ENCODE measurements at places on chromosomes 11 and 22. TPM values are rescaled to one million over a fixed set of nuclear protein-coding genes. Genes with fewer than 3 reads are reported as not detected.

DEUP1 gene
- total RNA-seq: not detected

RTN4R gene
- 10.9 TPM for total RNA-seq

FGF19 gene
- total RNA-seq: not detected

MS4A3 gene
- total RNA-seq: not detected

GAL gene
- not detected for total RNA-seq

OR5P2 gene
- total RNA-seq: not detected

APOL5 gene
- total RNA-seq: not detected

CHEK2 gene
- total RNA-seq: 27.3 TPM

ESAM gene
- 0.10 TPM for total RNA-seq

- DNase-seq: no peak
These were observed 221.9 kb downstream of the FAM76B start for GRCh38 chr11:95567685-95568084.

DNA sequence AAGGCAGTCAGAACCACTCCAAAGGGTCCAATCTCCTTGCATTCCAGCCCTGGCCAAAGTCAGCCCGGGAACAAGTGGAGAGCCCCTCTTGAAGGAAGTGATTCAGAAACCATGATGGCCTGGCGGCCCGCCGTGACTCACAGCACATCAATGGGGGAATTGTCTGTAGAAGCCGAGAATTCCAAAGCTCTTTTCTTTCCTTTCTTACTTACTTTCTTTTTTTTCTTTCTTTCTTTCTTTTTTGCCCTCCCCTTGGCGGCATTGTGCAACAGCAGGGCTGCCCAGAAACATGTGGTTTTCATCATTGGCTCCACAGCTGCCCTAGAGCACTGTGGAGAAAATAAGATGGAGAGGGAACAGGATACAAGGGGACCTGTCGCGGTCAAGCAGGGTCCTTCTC is 140.2 kb upstream of the TIMP3 start:
- DNase-seq: peak; percentile 69

- no peak for DNase-seq
These were observed 2.7 kb downstream of the RBM14 start for GRCh38 chr11:66619080-66619554.

DNA sequence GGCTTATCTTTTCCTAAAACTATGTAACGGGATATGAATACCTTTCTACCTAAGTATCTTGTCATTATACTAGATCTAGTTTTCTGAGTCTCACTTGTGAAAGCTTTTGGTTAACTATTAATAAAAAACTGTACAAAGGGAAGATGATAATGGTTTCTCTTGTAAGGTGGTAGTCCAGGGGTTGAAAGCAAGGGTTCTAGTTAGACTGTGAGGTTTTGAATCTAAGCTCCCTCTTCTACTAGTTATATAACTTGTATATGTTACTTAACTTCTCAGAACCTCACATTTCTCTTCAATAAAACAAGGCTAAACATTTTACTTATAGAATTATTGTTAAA is 54.3 kb downstream of the ARHGEF12 start:
- DNase-seq: no peak

GRCh38 chr11:5369789-5370188 is 13.8 kb upstream of the OR51M1 start:
- peak; percentile 16 for DNase-seq

- DNase-seq: no peak
These were observed 131.3 kb downstream of the KCNC1 start for GRCh38 chr11:17865765-17866428.

DNA sequence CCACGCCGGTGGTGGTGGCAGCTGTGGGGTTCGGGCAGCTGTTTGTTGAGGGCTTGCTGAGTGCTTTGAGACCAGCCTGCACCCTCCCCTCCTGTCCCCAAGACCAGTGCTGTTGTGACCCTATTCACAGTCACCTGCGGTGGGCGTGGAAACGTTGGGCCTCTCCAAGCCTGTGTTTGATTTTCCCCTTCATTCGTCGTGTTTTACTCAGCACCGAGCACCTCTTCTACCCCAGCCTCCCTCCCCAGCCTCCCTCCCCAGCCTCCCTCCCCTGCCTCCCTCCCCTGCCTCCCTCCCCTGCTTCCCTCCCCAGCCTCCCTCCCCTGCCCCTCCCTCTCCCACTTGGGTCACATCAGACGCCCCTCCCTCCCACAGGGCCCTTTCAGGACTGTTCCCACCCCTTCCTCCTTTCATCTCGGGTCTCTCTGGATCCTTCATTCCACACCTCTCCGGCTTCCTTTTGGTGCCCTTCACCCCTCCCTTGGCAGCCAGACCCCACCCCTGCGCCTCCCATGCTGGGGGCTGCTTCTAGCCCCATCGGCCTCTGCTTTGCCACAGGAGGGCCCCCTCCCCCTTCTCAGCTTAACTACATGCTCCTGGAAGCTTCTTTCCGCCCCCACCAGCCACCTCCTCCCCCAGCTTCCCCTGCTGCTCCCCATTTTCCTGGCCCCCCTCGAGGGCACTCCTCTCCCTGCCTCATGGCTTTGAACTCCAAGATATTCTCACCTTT is 14.8 kb downstream of the FRMD8 start:
- no peak for DNase-seq

GRCh38 chr22:43088627-43088983 is 586 bp downstream of the TTLL1 start:
- DNase-seq: peak; percentile 24

GRCh38 chr11:71082454-71082853 is 169.9 kb downstream of the SHANK2 start:
- DNase-seq: no peak

GRCh38 chr22:47443836-47444745 is 681.6 kb downstream of the TBC1D22A start:
- DNase-seq: no peak

- no peak for DNase-seq
These were observed 15.7 kb downstream of the IFITM10 start for GRCh38 chr11:1734641-1735081.

DNA sequence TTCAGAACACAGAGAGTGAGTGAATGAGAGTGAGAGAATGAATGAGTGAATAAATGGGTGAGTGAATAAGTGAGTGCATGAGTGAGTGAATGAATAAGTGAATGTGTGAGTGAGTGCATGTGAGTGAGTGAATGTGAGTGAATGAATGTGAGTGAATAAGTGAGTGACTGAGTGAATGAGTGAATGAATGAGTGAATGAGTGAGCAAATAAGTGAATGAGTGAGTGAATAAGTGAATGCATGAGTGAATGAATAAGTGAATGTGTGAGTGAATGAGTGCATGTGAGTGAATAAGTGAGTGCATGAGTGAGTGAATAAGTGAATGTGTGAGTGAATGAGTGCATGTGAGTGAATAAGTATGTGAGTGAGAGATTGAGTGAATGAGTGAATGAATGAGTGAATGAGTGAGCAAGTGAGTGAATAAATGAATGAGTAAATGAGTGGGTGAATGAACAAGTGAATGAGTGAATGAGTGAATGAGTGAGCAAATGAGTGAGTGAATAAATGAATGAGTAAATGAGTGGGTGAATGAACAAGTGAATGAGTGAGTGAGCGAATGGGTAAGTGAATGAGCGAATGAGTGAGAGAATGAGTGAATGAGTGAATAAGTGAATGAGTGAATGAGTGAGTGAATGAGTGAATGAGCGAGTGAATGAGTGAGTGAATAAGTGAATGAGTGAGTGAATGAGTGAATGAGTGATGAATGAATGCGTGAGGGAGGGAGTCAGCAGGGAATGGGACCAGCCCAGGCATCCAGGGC is 21.3 kb upstream of the MUC5B start:
- peak; percentile 7 for DNase-seq

DNA sequence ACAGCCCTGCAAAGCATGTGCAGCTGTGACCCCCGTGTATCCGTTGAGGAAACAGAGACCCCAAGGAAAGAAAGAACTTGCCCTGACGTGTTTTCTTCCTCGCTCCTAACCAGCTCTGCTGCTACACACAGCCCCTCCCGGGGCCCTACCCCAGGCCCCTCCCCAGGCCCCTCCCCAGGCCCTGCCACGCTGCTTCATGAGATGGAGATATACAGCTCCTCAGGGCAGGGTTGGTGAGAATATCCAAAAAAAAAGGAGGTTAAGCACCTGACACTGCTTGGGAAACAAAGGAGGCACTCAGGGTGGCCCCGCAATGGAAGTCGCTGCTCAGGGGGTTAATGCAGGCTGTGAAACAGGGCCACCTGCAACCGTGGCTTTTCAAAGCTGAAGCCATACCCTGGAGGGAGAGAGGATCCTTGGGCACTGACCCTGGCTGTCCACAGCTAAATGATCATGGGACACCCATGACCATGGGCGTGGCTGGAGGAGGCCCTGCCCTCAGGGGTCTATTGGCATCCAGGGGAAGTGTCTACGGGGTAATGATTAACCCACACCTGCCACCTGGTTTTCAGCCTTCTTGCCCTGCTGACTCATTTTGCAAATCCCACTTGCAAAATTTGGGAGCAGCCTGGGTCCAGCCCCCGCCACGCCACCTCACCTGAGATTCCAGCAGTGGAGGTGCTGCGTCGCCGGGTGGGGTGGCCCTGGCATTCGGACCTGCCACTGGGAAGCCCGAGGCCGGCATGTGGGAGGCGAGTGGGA is 112.1 kb upstream of the ANO1 start:
- no peak for DNase-seq

- DNase-seq: peak; percentile 99
These were observed 114.1 kb downstream of the MICAL2 start for GRCh38 chr11:12224537-12224893.

DNA sequence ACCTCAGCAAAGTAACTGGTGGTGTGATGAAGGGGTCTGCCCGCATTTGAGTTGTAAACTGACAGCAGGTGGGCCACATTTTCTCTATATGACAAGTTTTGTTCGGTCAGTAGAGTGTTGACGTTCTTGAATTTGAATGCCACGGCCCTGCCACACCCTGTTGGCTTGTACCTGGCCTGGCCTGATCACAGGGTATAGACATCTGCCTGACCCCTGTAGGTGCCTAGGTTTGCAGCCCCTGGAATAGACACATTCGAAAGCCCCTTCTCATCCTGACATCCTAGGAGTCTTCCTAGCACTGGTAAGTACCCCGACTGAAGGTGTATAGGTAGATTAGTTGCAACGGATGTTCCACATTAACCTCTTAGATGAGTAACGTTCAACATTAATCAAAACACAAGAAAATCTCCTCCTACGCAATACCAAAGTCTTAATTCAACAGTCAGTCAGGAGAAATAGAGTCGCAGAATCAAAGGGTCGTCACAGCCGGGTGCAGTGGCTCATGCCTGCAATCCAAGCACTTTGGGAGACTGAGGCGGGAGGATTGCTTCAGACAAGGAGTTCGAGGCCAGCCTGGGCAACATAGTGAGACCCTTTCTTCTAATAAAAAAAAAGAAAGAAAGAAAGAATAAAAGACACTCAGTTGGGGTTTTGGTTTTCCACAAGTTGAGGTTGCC is 43.6 kb upstream of the CD5 start:
- no peak for DNase-seq

DNA sequence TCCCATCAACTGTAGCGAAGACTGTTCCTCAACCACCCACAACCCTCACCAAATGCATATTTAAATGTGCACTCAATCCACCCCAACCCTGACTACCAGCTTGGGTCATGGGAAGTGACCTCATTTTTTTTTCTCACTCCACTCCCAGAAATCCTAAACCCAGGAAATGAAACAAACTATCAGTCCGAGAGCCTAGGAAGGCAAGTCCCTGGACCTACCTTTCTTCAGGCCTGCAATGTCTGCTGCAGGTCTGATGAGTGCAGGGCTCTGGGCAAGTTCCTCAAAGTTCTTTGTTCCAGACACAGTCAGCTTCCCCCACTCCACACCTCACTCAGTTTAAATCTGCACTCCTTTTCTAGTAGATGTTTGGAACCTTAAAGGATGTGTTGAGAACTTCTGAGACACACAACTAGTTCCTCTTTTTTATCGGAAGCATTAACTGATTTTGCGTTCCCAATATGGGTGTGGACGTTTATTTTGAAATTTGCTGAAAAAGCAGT is at the start of gene MS4A4E:
Gene MS4A4E, minus strand, starts transcription at position 398 of the 500 bp plus-strand sequence. CDS start 13,082 bp downstream, outside the sequence.
- no peak for DNase-seq

GRCh38 chr11:120388261-120388660 is 52.0 kb downstream of the ARHGEF12 start:
- no peak for DNase-seq

DNA sequence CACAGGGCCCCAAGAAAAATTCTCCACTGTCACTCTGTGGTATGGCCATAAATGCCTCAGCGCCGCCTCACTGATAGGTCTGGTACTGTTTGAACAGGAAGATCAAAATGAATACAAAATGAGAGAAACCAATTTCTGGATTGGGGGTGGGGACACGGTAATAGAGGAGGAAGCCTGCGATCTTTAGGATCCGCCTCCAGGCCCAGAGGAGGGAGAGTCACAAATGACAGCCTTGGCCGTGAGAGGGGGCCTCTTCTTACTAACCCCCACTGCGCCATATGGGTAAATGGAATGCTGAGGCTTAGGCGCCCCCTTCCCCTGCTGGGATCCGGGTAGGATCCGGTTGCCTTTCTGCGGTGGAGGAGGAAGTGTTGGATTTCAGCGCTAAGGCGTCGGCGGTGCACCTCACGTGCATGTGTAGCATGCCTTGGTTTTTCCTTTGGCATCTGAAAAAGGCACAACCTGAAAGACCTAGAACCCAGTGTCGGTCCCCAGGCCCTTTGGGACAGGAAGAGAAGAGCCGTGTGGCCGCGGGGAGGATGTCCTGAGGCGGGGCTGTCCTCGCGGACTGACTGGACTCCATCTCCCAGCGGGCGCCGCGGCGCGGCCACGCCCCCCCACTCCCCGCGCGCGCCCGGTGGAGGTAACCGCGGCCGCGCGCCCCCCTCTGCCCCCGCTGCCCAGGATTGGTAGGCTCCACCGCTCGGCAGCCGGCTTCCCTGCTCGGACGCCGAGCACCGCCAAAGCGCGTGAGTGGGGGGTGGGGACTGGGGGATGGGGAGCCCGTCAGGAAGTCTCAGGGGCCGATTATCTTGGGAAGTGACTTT is 718 bp upstream of the MADD start:
- peak; percentile 85 for DNase-seq
